ENCODE measurements at places on chromosomes 4 and X.

- no peak for DNase-seq
Observed at GRCh38 chr4:171288816-171289432, 524.3 kb upstream of the GALNTL6 start.

GRCh38 chr4:151679231-151679630, 81.6 kb downstream of the GATB start:
- DNase-seq: no peak

GRCh38 chrX:63740382-63740781, 44.6 kb downstream of the ARHGEF9 start:
- DNase-seq: no peak

GRCh38 chrX:135449637-135450550, 28.1 kb downstream of the SMIM10L2A start:
- DNase-seq: no peak

DNA sequence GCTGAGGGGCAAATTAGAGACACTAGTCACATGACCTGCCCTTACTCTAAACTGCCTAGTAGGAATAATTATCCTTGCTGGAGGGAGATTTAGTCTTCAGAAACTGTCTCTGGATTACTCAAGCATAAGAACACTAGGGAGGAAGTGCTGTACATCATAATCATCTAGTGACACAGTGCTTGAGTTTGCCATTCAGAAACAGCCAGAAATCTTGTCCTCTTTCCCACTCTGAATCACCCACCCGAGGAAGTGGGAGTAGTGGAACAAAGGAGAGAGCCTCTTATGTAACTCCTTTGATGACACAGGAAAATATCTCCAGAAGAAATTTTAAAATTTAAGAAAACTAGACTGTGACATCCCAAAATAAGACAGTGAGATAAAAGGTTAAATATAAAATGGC, 69.3 kb upstream of the PCDH19 start:
- DNase-seq: no peak

DNA sequence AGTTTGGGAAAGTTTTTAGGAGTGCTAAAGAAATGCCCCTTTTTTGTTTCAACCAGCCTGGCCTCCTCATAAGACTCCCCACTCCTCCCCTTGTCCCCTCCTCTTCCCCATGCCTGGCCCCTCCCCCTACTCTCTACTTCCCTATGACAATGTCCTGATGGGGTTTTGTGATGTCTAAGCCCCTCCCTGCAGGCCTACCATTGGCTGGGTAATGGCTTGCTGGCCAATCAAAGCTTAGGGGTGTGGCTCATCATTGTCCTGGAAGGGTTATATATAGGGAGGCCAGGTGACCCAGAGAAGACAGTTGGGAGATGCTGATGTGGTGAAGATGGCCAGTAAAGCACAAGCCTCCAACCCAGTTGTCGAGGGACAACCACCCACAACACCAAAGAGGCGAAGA, 48.2 kb upstream of the PASD1 start:
- no peak for DNase-seq

DNA sequence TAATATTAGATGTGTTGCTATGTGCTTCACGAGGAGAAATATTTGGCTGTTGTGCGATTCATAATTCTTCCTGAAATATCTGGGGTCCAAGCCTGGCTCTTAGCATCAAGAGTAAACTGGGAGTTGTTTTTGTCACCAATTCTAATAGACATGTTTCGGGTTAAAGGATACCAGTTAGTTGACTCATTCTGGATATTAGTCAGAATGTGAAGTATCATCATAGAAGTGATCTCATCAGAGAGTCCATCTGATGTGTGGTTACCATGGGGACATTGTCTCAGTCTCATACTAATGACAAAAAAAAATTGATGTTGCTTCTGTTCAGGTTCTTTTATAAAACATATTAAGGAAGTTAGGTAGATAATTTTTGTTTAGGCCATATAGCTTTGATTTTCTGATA, 57.2 kb upstream of the MTMR1 start:
- DNase-seq: no peak

DNA sequence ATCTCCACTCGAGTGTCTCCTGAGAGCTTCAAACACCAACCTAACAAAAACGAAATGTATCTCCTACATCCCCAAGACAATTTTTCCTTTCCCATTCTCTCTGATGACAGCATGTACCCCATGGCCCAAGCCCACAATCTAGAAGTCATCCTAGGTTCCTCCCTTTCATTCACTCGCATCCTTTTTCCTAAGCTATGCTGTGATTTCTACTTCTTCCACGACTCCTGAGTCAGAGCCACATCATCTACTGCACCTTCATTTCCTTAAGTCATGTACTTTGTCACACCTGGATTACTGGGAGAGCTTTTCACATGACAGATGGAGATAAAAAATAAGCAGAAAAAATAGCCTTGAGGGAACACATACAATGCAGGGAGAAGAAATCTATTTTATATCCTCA, 20.1 kb downstream of the C4orf36 start:
- no peak for DNase-seq

DNA sequence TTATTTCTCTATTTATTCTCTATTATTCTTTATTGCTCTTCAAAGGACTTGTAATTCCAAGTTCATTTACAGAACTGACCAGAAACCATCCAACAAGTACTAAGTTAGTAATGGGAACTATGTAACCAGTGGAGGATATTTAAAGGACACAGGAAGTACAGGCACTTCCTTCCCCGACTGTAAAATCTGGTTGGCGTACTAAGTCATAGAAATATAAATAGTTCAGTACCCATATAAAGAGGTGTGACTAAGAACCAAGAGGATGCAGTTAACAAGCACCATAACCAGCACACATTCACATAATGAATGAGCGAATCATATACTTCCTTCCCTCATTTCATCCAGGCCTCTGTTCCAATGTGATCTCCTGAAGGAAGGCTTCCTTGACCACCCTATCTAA, 3.6 kb upstream of the EIF4E start:
- DNase-seq: no peak

GRCh38 chr4:80393246-80393969, 57.9 kb downstream of the CFAP299 start:
- DNase-seq: no peak

DNA sequence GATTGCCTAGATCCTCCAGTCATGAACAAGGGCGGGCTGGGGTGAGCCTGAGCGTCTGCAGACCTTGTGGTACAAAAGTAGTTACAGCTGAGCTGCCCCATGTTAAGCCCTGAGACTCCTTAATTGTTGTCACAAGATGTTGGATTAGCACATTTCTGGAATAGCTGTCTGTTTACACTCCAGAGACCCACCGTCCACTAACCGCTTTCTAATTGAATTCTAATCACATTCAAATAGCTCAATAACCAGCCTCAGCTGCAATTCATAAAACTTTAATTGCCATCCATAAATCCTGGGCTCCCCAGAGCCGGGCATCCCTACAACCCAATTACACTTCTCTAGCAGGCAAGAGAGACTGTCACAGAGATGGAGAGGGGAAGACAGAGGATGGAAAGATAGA, 1.6 kb upstream of the GSX2 start:
- DNase-seq: no peak

GRCh38 chr4:10811991-10812390, 127.4 kb upstream of the CLNK start:
- DNase-seq: no peak

DNA sequence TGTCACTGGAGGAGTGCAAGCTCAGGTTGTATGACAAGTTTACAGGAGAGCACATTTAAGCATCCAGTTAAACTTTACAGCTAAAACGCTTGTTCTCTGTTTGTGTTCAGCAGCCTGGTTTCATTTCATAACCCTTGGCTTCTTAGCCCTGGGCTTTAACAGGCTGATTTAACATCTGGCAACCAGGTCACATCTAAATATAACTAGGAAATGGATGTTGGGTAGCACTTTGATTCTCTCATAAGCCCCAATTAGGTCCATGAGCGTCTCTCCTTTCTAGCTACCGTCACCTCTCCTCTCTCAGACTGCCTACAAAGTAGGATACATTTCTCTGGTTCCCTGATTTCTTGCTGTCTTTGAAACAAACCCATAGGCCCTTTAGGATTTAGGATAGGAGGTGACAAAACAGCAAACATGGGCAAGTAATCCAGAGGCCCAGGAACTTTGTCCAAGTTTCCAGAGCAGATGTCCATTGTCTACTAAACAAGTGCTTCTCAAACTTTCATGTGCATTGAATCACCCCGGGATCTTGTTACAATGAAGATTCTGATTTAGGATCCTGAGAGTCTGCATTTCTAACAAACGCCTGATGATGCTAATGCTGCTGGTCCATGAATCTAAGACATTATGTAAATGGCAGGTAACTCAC, 22.5 kb downstream of the OTUD6A start:
- no peak for DNase-seq

DNA sequence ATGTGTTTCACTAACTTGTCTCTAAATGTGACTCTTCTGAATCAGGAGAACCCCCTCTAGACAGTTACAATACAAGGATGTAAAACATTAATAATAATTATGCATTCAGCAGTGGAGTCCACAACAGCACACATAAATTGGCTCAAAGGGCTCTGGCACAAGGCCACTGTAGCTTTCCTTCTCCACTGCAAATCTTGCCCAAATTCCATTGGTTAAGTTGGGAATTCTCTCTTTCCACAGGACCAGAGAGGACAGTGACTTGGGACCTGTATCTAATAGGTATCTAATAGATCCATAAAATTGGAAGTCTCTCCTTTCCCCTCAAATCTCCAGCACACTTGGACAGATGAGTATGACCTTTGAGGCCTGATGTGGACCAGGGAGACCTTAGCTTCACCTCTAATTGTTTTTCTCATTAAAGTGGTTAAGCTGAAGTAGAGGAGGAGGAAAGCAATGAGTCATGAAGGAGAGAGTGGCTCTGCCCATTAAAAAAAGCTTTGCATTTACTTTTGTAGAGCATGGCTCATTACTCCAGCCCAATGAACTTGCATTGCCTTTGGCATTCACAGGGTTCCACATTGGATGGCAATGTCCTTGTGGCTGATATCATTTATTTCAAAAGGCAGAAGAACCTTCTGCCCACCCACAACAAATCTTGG, 72.3 kb upstream of the SH3RF1 start:
- no peak for DNase-seq

GRCh38 chrX:37350034-37350365, 836 bp downstream of the PRRG1 start:
- no peak for DNase-seq

GRCh38 chr4:119632216-119632615, 3.6 kb upstream of the PDE5A start:
- no peak for DNase-seq

- no peak for DNase-seq
Observed at GRCh38 chrX:24149351-24150050, at the start of gene ZFX. TSS of gene ZFX (plus strand) at chrX:24149729. CDS start at chrX:24172743, 23,014 bp downstream.

DNA sequence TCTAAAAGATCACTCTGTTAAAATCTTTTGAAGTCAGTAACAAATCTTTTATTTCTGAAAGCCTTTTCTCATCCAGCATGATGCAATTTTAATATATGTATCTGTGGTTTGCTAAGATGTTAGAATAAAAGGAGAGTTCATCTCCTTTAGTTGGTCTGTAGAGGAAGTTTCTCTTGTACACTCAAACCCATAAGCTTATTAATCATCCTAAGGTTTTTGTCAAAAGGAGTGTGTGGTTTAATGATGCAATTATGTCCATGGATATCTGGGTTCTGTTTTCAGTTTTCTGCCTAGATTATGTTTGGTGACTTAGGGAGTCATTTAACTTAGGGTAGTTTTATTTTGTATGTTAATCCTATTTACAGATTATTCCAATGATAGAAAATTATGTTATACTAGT, 52.1 kb upstream of the NDST4 start:
- DNase-seq: no peak
